NCI-H2081 (cell line): ENCODE measurements at places on chromosomes 7 and 10.

DNA sequence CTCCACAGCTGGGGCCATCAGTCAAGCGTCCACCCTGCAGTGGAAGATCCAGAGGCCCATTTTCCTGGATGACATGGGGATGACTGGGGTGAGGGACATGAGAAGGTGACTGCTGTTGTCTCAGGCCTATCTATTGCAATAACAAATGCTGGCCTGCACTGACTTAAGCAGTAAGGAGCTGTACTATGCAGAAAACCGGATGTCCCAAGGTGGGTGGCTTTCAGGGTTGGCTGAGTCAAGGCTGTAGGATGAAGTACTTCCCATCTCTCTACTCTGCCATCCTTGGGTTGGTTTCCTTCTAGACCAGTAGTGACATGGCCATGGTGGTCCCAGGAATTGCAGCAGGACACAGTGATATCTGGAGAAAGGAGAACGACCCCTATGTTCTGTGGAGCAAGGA, 48.1 kb downstream of the NEURL1 start:
- no peak for DNase-seq

DNA sequence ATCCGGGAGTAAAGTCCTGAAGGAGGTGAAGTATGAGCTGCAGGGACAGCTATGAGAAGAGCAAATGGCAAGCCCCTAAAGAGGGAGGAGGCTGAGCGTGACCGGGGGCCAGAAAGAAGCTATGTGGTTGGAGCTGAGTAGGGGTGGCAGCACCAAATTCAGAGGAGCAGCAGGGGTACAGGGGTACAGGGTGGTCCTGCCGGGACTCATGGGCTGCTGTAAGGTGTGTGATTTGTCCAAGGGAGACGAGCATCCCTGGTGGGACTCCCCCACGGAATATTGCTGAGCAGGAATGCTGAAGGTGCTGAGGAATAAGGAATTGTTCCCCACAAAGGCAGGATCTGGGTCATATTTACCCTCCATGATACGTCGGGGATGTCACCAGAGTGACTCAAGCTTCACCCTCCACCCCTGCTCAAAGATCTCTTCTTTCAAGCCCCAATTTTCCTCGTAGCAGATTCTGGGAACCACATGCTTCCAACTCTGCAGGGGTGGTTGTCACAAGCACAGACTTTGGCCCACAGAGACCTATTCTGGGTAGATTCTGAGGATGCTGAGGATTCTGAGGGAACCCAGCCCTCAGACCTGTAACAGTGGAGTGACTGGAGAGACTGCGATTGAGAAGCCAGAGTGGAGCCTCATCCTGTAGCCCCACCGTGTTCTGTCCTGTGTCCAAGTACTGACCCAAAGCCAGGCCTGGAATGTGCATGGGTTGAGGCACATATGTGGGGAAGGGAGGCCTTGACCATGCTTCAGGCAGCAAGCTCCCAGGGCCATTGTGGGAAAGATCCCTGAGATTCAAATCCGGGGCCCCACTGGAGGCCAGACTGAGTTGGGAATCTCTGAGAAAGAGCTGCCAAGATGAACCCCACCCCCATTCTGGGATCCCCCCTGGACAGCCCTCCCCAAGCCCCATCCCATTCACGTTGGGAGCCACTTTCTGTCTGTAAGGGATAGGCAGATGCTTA, 4.2 kb downstream of the SFTPD start:
- DNase-seq, result no peak

DNA sequence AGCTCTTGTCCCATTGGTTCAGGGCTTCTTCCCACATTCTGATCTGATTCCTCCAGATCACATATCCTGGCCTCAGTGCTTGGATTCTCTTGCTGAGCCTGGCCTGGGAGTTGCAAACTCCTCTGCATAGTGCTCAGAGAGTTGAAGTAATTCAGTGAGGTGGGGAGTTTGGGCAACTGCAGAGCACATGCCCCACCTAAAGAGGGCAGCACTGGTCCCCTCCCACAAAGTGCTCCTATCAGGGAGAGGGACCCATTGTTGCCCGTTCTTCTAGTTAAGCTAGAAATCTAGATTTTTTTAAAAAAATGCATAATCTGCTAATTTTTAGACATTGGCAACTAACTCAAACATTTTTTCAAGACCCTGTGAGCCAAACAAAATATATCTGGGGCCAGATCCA, 45.1 kb downstream of the CHN2 start:
- no peak for DNase-seq

DNA sequence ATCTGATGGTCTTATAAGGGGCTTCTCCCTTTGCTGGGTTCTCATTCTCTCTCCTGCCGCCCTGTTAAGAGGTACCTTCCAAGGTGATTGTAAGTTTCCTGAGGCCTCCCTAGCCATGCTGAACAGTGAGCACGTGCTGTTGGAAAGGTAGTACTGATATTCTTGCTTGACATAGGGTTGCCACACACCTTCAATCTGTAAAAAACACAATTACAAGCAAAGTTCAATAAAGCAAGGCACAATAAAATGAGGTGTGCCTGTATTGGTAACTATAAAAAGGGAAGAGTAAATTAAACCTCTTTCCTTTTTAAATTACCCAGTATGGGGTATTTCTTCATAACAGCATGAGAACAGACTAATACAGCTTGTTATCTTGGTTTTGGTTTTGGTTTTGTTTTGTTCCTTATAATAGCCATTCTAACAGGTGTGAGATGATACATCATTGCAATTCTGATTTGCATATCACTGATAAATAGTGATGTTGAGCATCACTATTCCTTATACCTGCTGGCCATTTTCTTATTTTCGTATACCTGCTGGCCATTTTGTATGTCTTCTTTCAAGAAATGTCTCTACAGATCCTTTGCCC, 164.9 kb upstream of the TRIM24 start:
- DNase-seq, result no peak

- DNase-seq, result no peak
Measured at GRCh38 chr10:106919871-106920282, 244.6 kb downstream of the SORCS1 start.

GRCh38 chr7:150938566-150938965, 39.6 kb downstream of the KCNH2 start:
- no peak for DNase-seq

GRCh38 chr7:88328787-88329186, 22.1 kb upstream of the STEAP4 start:
- DNase-seq, result no peak

GRCh38 chr7:103297837-103298179, 573 bp downstream of the PMPCB start:
- DNase-seq, result no peak
